ENCODE measurements at places on chromosomes 5 and 9.

DNA sequence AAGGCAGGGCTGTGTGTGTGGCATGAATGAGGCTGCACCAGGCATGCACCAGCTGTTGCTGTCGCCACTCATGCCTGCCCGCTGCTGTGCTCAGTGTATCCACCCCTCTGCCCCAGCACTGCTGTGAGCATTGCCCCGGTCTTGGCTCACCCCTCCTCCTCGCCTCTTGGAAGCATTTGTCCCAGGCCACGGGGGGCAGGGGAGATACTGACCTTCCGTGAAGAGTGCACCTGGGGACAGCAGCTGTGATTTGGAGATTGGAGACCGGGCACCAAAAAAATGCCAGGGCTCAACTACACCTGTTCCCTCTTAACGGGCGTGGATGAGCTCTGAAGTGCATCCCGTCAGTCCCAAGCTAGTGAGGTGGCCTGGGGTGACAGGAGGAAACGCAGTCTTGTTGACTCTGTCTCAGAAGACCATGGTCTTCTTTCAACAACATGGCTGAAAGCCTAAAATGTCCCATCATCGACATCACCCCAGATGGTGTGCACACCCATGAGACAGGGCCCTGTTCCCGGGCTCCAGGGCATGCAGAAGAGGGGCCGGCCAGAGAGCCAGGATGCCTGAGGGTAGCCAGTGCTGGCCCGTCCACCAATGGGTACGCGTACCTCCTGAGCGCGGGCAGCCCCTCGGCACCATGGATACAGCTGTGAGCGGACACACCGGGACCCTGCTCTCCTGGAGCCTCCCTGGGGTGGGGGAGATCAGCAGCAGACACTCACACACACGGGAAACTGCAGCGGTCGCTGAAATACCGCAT lies 115.8 kb downstream of the COL5A1 start:
- DNase-seq, result no peak

GRCh38 chr5:101424530-101425175 lies 521.6 kb upstream of the ST8SIA4 start:
- peak; percentile 89 for DNase-seq

DNA sequence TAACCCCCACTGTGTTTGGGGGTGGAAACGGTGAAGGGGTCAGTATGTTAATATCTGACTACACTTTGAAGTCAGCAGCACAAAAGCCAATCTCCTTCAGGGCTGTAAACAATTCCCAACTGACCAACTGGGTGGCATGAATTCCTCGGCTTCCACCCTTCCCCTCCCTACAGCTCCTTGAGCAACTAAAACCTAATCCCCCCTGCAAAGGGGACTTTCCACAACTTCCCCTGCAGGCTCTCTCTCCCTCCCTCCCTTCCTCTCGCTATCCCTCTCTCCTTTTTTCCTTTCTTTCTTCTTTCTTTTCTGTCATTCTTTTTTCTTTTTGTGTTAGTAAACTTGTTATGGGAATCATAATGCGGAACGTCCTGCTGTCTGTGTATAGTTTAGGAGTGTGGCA lies 65.1 kb upstream of the PTCH1 start:
- no peak for DNase-seq

DNA sequence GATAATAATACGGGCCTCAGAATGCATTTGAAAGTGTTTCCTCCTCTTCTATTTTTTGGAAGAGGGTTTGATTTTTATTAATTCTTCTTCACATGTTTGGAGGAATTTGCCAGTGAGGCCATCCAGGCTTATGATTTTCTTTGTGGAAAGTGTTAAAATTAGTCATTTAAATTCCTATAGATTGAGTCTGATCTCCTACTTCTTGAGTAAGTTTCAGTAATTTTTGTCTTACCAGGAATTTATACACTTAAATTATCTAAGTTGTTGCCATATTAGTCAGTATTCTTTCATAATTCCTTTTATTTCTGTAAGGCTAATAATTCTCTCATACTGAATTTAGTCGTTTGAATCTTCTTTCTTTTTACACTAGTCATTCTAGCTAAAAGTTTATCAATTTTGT lies 25.2 kb upstream of the HAPLN1 start:
- DNase-seq, result peak; percentile 71

DNA sequence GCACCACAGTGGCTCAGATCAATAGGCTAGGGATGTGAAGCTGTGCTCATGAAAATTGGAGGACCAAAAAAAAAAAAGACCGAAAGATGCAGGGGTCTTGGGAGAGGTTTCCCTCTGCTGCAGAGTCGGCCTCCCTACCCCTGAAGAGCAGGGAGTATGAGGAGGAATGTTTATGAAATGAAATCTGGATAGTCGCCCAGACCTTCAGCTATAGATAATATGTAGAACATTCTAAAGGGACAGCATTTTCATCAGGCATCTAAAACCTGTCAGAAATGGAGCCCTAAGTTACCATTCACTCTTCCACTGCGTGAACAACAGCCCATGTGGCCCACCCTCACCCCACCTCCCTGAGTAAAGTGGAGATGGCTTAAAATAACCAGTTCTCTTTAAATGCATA lies 122.9 kb downstream of the TMEM174 start:
- DNase-seq, result peak; percentile 57

DNA sequence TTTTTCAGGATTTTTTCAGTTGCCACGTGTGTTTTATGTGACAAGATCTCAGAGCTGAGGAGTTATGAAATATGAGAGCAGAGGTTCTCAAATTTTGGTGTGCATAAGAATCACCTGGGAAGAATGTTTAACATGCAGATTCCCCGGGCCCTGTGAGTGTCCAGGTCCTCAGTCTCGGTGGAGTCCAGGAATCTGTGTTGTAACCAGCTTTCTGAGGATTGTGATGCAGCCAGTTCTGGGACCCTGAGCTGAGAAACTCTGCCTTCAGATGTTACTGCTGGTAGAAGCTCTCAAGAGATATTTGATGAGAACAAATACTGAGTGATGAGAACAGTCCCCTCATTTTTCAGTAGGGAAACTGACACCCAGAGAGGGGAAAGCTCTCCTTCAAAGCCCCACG lies 102.8 kb upstream of the SAP30L start:
- no peak for DNase-seq

DNA sequence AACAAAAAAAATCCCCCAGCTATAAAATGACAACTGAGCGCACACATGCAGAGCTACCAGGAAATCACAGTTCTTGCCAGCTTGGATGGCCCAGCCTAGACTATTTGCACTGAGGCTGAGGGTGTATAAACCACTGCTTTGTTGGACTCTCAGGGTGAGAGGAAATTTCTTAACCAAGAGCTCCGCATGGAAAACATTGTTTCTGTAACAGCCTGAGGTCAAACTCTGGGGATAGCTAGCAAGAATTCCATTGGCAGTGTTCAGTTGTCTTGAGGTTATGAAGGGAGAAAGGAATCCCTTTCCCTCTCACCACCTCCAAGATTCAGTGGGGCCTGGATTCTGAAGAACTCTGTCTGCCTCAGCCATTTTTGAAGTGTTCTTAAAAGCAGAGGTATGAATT lies 360.0 kb downstream of the OSTF1 start:
- DNase-seq, result peak; percentile 2

DNA sequence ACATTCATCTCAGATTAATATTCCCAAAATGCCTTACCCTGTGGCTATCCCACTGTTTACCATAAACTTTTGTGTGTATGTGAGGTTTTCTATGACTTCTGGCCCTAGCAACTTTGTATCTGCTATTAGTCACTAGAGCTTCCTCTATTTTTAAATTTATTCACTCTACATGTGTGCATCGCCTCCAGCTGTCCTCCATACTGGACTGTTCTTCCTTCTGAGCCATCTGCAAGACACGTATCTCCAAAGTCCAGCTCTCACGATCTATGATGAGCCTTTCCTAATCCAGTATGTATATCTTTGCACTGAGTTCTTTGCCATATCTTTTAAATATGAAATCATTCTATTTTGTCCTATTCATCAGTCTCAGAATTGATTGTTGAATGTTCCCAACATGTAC lies 1.7 kb upstream of the GNG10 start:
- DNase-seq, result no peak

DNA sequence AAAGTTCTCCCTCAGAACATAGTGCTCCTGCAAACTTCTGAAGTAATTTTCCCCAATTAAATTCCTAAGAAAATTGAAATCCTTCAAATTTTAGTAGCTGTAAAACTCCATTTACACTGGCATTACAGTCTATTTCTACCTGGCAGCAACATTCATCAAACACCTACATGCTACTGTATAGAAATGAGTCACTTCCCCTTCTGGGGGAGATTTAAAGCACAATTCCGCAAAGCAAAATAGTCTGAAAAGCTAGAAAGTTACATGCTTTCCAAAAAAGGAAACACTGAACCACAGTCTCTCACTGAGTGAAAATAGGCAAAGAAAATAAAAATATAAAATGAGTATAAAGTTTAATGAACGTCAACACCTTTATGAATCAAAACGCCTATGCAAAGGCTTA lies 43.3 kb downstream of the MCTP1 start:
- DNase-seq, result no peak

- DNase-seq, result peak; percentile 95
These were observed 356.1 kb downstream of the SPOCK1 start for GRCh38 chr5:137142764-137143605.

GRCh38 chr5:82334856-82335255 lies 56.7 kb upstream of the RPS23 start:
- peak; percentile 97 for DNase-seq

DNA sequence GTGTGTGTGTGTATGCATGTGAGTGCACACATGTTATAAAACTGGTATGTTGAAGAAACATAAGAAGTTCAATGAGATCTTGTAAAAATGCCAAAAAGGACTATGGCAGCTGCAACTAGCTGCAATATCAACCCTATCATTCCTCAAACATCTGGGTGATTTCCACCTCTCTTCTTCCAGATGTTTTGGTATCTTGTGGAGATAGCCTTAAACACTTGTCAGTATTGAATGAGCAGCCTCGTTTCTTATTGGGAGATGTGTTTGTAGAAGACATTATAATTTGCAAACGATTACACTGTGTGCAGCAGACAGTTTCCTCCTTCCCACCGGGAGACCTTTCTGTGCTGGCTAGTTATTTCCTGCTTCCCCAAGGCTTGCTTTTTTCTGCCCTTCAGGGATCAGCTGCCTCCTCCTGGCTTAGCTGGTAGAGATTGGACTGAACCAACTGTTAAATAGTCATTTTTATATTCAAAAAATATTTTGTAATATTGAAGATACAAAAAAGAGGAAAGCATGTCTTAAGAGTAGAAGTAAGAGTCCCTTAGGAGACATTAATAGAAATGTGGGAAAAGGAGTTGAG lies 168.4 kb upstream of the MPDZ start:
- no peak for DNase-seq

DNA sequence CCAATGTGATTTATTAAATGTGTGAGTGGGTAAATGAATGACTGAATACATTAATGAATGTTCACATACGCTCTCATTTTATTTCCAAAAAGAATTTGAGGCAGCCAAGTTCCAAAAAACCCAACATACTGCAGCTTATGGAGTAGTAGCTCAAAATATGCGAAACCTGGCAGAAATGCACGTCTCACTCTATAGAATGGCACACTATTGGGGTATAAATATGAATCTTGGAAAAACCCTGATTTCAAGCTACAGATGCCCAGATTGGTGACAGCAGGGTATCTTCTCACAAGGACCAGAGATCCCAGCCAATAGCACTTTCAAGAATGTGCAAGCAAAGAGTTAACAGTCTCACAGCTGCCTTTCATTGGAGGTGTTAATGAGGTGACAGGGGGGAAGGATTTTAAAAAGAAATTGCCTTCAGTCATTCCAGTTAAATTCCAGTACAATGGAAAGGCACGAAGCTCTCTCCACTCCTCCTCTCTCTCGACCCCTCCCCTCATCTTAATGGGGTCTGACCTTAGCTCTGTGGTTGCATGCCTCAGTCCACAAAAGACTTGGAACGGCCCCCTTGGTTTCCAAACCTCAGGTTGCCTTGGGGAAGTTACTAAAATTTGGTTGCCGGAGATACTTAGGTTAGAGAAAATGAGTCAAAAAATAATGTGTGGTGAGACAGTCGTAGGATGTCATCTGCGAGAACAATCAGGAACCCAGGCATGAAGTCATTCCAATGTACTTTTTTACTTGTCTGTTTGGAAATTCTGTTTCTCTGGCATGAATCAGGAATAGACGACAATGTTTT lies 307.4 kb downstream of the NFIB start:
- DNase-seq, result peak; percentile 18

DNA sequence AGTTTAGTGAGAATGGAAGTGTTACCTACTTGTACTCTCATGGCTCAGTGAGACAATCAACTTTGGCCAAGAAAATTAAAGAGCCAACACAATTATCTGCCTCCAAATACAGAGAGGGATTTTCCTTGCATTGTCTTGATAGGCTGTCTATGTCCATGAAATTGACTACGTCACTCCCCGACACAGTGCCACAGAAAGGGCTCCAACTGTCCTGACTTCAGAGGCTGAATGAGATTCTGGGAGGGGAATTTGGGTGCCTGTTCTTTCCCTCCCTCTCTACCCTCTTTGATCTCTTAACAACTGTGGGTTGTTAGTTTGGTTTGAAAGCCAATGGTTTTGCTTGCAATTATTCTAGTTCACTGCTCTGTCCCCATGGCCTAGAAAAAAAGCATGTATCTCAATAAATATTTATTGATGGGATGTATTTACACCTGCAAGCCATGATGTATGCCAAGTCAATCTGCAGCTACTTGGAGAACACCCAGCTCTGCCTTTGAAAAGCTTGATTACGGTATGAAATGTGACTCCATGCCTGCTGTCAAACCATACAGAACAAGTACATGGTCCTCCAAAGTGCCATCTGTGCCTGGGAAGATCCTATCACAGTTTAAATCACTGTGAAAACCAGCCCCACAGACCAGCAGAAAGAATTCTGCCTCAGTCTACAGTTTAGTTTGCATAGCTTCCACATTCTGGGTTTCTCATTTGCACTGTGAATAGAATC lies 37.3 kb downstream of the CAPSL start:
- DNase-seq, result no peak

- peak; percentile 9 for DNase-seq
These were observed 43.3 kb downstream of the GOLPH3 start for GRCh38 chr5:32130865-32131264.

DNA sequence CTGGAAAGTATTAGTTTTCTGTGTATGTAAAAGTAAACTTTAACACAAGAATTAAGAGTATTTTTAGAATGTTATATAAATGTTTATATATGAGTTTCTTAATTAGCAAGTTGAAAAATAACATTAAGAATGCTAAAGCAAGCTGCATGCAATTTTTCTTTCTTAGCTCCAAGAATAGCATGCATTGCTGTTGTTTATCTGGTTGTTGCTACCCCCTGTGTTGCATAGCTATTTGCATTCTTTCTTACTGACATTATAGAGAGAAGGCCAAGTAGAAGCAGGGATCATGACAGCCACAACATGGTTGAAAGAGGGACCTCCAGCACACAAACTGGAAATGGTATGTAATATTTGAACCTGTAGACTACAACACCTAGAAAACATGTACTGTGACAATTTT lies 94.8 kb downstream of the ERCC6L2 start:
- no peak for DNase-seq

All from fibroblast of skin of right quadriceps (primary cell).